ENCODE measurements at places on chromosomes 11 and 22. TPM values are rescaled to one million over a fixed set of nuclear protein-coding genes. Genes with fewer than 3 reads are reported as not detected.

MPZL2 gene
- 2.4 TPM for total RNA-seq

RFPL2 gene
- total RNA-seq = 0.19 TPM

DNA sequence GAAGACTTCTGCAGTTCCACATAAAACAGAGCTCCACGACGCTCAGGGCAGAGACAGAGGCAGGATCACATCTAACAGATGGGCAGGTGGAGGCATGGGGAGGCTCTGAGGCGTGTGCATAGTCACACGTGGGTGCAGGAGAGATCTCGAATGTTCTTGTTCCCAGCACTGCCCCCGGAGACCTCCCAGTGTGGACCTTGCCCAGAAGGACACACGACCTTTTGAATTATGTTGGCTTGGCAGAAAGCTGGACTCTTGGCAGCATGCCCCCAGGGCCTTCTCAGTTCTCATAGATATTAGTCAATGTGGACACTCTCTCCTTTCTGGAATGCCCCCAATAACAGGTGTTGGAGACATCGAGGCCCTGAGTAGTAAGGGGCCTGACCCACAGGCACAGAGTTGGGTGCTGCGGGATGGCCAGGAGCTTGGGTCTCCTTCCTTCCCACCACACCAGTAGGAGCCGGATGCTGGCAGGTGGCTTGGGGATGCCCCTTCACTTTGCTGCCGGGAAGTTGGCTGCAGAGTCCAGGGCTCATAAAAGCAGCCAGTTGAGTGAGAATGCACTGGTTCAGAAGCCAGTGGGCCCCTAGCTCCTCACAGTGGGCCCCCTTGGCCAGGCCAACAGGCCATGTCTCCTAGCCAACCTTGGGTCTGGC, 12.1 kb downstream of the MYEOV start:
- H3K27me3 ChIP-seq = no peaks in the 10 kb centered on the region
- no peaks in the 10 kb centered on the region for H3K4me1 ChIP-seq
- H3K27ac ChIP-seq = no peak overlapping the region
- H3K36me3 ChIP-seq = no peaks in the 10 kb centered on the region
- H3K4me3 ChIP-seq = no peak overlapping the region

DNA sequence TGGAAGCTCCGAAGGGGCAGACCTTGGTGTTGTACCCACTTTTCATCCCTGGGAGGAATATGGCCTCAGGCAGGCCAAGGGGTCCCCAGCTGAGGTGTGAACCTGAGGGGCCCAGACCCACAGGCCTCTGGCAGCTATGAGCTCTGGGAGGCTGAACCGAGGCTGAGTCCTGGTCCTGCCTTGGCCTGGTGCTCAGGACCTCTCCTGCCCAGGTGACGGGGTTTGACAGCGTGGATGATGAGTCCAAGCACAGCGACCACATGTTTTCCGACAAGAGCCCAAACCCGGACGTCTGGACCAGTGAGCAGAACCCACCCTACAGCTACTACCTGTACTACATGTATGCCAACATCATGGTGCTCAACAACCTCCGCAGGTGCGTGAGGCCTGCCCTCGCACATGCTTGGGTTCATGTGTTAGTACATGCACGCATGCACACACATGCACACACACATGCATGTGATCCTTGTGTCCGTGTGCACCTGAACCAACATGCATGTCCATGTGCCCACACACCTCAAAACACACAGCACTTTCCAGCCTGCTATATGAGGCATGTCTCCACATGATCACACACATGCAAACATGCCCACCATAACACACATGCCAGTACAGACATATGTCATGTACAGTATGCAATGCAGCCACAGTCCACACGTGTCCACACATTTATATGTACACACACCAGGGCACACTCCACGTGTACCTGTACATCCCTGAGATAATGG, 40.9 kb downstream of the RNF141 start:
- H3K4me1 ChIP-seq = no peaks in the 10 kb centered on the region
- H3K27me3 ChIP-seq = no peaks in the 10 kb centered on the region
- H3K27ac ChIP-seq = no peak overlapping the region
- DNase-seq = no peak

GRCh38 chr22:26811647-26811992, 154.2 kb downstream of the MIAT start:
- no peaks in the 10 kb centered on the region for H3K4me1 ChIP-seq
- no peak for DNase-seq
- H3K27me3 ChIP-seq = no peaks in the 10 kb centered on the region
- no peaks in the 10 kb centered on the region for H3K36me3 ChIP-seq
- H3K4me3 ChIP-seq = no peak overlapping the region

Measured in H1 (cell line).